ENCODE measurements at places on chromosomes 2 and 18.

DNA sequence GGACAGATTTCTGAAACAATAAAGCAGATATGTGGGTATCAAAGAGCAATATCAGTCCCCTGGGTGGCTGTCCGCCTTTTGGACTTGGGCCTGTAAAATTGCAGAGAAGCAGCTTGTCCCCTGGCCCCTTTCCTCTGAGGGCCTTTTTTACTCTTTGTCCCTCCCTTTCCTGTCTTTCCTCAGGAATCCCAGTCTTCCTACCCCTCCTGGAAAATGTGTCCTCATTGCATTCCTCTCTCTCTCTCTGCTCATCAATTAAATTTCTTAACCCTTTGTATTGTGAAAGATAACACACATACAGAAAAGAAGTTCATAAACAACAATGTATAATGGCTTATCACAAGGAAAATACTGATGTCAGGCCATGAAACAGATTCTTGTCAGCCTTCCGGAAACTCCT is 3.0 kb upstream of the GRB14 start:
- no peak for DNase-seq

DNA sequence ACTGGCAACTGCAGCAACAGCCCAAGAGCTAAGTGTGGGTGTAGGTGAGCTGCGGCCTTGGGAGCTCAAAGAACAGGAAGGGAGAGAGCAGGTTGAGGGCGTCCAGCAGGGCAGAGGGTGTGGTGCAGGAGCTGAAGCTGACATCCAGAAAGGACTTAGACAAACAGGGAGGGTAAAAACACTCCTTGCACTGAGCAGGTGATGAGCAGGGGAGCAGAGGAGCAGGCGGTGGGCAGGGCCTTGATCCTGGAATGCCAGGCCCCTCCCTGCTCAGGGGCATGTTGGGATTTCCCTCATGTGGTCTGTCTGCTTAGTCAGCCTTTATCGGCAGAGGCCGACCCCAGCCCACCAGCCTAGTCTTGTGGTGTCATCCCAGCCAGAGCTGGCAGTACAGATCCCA is 63.6 kb downstream of the VSNL1 start:
- no peak for DNase-seq

DNA sequence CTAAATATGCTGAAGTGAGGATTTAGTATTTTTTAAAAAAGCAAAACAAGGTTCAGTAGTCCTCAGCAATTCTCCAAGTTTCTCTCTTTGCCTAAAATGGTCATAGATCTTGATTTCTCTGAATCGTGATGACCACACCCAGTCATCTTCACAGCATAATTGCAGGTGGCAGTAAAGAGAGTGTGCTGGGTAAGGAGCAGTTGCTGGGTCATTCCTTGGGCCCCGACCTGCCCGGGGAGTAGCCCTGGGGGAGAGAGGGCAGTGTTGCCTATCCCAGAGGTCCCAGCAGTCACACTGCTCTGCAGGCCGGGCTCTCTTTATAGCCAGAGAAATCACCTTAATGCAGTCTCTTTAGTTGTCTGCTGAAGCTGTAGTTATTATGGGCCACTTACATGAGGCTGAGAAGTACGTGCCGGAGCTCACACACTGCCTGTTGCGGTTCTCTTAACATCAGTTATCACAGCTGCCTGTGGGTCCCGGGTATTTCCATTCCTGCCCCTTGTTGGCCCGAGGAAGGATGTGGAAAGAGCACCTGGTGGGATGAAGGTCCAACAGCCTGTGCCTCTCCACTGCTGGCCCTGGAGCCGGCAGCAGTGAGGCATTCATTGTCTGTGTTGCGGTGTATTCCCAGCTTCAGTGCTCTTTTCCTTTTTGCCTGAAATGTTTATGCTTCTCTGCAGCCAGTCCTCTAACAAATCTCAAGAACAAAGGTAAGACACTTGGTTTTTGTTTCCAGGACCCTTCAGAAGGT is 230.1 kb downstream of the ALPK2 start:
- DNase-seq, result no peak

DNA sequence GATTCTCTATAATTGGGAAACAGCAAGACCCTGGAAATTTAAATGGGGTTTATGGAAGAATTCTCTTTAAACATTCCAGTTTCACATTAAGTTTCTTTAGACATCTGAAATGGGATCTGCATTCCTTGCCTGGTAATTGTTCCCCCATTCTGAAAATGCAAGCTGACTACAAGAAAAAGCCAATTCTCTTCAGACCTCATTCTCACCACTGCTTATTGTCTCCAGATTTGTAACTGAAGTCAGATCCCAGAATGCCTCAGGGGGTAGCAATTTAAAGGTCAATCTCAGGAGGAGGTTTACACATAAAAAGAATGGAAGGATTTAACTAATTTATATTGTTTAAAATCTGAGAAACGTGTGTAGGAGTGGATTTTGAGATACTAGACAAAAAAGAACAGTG is 41.2 kb downstream of the COL3A1 start:
- DNase-seq, result no peak

- DNase-seq, result no peak
Observed at GRCh38 chr18:65206551-65207260, 544.1 kb upstream of the CDH7 start.
